ENCODE measurements at places on chromosomes 16 and 17.

DNA sequence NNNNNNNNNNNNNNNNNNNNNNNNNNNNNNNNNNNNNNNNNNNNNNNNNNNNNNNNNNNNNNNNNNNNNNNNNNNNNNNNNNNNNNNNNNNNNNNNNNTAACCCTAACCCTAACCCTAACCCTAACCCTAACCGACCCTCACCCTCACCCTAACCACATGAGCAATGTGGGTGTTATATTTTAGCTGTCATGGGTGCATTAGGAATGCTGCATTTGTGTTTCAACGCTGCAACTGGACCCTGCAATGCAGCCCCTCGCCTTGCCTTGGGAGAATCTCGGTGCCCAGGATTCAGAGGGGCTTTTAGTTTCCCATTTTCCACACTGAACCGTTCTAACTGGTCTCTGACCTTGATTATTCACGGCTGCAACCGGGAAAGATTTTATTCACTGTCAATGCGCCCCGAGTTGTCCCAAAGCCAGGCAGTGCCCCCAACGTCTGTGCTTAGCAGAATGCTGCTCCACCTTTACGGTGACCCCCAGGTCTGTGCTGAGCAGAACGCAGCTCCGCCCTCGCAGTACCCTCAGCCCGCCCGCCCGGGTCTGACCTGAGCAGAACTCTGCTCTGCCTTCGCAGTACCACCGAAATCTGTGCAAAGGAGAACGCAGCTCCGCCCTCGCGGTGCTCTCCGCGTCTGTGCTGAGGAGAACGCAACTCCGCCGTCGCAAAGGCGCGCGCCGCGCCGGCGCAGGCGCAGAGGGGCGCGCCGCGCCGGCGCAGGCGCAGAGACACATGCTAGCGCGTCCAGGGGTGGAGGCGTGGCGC, 43.3 kb downstream of the POLR3K start:
- DNase-seq, result no peak

GRCh38 chr16:89621136-89621697, 7.8 kb downstream of the DPEP1 start:
- no peak for DNase-seq

GRCh38 chr16:106623-107324, 28.7 kb downstream of the MPG start:
- peak; percentile 73 for DNase-seq

DNA sequence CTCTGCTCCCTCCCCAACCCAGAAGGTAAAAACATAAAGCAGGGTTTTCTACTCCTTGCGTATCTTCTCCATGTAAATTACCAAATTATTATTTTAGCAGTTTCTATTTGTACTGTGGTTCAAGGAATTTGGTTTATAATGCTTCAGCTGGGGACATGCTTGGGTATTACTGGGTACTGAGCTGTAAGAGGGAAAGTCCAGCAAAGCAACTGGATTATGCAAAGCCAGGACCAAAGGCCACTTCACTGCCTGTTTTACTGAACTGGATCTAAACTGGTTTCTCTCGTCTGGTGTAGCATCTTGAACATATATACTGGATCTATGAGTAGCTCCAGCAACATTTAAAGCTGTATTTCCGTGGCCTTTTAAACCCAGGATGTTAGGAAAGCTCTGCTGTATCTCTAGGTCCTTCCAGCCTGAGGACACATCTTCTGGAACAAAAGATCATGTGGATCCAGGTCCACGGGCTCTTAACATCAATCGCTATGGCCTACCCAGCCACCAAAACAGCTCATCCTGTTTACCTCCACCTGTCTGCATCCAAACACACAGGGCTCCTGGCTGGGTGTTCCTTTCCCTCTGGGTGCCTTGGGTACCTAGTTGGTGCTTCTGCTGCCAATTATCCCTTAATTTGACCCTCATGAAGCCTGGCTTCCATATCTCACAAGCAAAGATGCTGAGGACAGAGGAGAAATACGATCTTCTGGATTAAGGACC, 7.2 kb downstream of the PMP22 start:
- DNase-seq, result no peak

DNA sequence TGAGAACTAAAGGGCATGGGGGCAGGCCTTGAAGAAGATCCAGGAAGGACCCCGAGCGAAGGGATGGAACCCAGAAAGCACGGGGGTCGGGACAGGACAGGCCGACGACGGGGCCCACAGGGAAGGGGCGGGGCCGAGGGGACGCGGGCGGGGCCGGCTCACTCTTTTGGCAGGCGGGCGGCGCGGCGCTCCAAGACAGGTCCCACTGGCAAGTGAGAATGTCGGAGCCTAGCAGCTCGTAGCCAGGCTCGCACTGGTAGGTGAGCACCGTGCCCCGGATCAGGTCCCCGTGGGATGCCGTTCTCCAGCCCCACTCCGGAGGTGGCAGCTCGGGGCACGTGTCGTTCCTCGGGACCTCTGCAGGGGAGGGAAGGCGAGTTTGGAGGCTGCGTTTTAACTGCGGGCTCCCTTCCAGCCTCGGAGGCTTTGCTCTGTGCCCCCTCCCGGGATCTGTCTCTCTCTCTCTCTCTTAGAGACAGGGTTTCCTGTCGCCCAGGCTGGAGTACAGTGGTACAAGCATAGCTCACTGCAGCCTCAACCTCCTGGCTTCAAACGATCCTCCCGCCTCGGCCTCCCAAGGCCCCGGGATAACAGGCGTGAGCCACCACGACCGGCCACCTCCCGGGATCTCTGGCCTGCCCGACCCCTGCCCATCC, 13.7 kb upstream of the CDIPT start:
- no peak for DNase-seq

DNA sequence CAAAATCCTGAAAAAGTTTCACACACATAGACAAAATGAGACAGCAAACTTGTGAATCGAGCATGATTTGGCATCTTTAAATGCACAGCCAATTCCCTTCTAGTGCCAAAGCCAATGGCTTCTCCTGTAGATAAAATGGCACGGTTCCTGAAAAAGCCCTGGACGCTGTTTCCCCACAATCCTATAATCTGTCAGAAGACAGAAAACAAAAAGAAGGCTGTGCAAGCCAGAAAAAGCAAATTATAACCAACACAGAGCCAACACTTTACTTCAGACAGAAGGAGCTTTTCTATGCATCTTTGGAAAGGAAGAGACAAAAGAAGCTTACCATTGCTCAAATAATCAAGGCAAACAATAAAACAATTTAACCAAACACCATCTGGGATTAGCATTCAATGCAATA, 23.8 kb downstream of the FAM222B start:
- DNase-seq, result no peak

GRCh38 chr16:29315046-29315445, 91.5 kb downstream of the NPIPB11 start:
- DNase-seq, result no peak

DNA sequence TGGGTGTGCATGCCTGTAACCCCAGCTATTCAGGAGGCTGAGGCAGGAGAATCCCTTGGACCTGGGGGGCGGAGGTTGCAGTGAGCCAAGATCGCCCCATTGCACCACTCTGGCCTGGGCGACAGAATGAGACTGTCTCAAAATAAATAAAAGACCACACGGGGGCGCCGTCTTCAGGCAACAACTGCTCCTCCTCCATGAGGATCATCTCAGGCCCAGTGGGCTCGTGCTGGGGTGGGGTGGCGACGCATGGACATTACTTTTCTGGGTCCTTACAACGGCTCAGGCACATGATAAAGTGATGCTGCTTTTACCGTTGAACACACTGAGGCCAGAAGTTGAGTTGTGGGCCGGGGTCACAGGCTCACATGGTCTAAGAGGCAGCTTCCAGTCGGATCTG, 56.2 kb downstream of the PRMT7 start:
- no peak for DNase-seq
